ENCODE measurements at places on chromosomes 5 and 9. TPM values are rescaled to one million over a fixed set of nuclear protein-coding genes. Genes with fewer than 3 reads are reported as not detected.

The GPX8 gene
- total RNA-seq: 7.9 TPM

DNA sequence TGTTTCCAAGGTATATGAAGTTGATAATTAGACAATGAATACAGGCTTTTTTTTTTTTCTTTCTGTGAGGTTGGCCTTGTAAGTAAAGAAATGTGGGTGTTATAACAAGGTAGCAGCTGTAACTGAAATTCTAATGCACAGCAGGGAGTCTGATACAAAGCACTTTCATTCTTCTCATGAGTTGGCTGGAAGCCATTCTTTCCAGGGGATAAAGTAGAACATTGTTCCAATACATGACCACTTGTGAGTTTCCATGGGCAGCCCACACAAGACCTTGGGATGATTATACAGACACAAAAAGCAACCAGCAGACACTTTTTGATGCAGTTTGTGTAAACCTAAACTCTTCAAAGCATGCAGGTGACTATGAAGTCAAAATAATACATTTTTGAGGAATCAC lies 1785.9 kb upstream of the WWC1 start:
- no peak for DNase-seq

DNA sequence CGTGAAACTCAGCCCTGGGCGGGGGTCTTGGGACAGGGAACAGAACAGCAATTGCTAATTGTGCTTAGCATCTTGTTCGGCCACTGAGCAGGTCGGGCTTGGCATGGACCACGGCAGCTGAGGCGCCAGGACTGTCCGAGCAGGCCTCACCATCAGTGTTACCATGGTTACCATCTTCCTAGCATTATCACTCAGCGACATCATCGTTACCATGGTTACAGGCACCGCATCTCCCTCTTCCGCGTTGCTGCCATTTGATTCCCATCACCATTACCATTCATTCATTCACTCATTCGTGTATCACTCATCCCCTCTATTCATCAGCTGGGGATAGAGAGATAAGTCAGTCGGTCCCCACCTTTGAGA lies 81.0 kb upstream of the ZBTB43 start:
- peak; percentile 90 for DNase-seq

GRCh38 chr9:105309531-105309931 lies 65.1 kb downstream of the SLC44A1 start:
- DNase-seq: no peak

GRCh38 chr9:36842560-36843530 lies 191.2 kb downstream of the PAX5 start:
- no peak for DNase-seq

DNA sequence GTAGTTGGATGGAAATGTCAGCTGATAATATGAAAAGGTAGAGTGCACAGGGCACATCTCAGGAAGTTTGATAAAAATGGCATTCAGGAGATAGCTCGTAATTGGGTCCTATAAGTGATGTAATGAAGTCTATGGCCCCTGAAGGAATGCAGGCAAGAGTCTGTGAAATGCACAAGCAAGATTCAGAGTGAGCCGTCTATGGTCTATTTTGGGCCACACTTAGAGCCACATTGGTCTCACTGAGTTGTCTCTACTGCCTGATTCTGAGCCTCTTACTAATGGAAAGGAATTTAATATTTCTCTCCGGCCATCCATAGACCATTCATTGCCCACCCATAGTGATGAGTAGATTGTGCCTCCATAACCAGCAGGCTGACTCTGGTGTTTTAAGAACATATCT lies 111.3 kb upstream of the KCNN2 start:
- DNase-seq: no peak

Data from cerebellum (tissue), 4 donors.